ENCODE measurements at places on chromosomes 13 and 19.

- no peak for DNase-seq
These were observed 11.8 kb downstream of the USPL1 start for GRCh38 chr13:30629527-30629926.

GRCh38 chr13:35789335-35790165 is 313.1 kb upstream of the MAB21L1 start:
- DNase-seq = peak; percentile 33

DNA sequence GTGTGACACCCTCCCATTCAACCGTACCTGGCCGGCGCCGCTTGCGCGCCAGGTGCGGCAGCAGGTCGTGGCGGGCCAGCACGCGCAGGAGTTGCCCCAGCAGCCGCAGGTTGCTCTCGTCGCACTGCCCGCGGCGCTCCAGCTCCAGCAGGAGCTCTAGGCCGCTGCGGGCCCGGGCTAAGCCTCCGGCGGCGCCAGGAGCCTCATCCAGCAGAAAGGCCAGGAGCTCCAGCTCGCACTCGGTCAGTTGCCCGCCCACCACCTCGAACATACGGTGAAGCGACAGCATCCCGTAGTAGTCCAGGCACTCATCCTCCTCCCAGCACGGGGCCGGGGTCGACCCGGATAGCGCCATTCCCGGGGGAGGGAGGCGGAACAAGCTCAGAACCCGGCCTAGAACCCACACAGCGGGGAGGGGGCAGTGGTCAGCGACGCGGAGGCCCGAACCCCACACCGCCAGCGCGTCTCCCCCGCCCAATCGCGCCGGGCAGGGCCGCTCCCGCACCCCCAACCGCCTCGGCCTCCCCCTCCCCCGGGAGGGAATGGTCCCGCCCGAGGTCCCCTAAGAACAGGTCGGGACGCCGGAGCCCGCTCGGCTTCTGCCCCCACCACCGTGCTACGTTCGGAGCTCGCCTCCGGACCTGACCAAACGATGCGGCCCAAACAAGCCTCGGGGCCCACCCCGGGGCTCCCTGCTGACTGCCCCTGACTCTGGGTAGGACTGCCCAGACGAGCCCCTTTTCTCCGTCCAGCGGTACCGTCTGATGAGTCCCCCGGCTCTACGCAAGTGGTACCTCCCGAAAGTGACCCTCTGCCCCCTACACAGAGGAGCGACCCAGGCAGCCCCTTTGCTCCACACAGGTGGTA is 591 bp downstream of the DEDD2 start:
- DNase-seq = no peak

DNA sequence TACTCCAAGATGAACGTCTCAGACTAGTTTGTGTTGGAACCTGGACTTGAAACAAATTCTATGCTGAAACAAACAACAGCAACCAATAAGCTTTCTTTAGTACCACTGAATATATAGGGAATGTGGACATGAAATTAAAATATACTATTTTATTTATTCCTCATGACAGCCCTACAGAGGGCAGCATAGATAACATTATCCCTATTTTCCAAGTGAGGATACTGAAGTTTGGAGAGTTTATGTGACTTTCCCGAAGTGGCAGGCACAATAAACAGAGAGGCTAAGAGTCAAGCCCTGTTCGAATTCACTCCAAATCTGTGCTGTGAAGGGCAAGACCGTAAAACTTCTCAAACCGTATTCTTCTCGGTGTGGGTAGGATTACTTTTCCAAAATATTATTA is 509.9 kb upstream of the GPC6 start:
- DNase-seq = no peak

GRCh38 chr13:63690672-63691071 is 2275.0 kb upstream of the PCDH20 start:
- DNase-seq = no peak

DNA sequence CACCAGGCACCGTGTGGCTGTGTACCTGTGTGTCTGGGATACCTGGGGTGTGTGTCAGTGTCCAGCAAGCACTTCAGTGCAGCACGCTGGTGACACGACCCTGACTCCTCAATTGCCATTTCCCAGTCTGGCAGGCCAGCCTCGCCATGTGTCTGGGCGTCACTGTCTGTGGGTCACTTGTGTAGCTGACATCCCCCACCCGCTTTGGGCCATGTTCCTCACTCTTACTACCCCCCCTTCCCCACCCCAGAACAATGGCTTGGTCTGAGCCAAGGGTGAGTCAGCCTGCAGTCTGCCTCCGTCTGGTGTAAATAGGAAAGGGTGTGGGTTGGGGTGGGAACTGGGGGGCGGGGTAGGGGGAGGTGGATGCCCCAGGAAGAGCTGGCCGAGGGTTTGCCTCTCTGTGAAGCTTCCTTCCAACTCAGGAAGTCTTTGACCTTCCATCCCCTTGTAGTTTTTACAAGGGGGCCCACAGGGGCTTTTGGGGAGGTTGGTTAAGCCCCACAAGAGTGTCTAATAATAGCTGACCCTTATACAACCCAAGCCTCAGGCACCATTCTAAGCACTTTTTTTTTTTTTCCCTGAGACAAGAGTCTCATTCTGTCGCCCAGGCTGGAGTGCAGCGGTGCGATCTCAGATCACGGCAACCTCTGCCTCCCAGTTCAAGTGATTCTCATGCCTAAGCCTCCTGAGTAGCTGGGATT is 17.6 kb downstream of the NOVA2 start:
- no peak for DNase-seq

GRCh38 chr13:99642841-99643240 is 141.6 kb downstream of the TM9SF2 start:
- DNase-seq = no peak

All from AML-193 (cell line).